Ascending aorta (tissue), 2 donors: ENCODE measurements at places on chromosomes 12 and 14. TPM values are rescaled to one million over a fixed set of nuclear protein-coding genes. Genes with fewer than 3 reads are reported as not detected.

DNA sequence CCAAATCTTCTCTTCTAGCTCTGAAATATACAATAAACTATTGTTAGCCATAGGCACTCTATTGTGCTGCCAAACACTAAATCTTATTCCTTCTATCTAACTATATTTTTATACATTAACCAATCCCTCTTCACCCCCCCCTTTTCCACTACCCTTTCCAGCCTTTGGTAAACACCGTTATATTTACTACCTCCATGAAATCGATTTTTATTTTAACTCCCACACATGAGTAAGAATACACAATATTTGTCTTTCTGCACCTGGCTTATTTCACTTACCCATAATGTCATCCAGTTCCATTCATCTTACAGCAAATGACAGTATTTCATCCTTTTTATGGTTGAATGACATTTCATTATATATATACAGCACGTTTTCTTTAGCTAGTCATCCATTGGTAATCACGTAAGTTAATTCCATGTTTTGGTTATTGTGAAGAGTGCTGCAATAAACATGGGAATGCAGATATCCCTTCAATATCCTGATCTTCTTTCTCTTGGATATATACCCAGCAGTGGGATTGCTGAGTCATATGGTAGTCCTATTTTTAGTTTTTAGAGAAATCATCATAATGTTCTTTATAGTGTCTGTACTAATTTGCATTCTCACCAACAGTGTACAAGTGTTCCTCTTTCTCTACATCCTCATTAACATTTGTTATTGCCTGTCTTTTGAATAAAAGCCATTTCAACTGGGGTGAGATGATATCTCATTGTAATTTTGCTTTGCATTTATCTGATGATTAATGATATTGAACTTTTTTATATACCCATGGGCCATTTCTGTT lies 34.2 kb upstream of the PLBD1 start:
- no peak for DNase-seq

DNA sequence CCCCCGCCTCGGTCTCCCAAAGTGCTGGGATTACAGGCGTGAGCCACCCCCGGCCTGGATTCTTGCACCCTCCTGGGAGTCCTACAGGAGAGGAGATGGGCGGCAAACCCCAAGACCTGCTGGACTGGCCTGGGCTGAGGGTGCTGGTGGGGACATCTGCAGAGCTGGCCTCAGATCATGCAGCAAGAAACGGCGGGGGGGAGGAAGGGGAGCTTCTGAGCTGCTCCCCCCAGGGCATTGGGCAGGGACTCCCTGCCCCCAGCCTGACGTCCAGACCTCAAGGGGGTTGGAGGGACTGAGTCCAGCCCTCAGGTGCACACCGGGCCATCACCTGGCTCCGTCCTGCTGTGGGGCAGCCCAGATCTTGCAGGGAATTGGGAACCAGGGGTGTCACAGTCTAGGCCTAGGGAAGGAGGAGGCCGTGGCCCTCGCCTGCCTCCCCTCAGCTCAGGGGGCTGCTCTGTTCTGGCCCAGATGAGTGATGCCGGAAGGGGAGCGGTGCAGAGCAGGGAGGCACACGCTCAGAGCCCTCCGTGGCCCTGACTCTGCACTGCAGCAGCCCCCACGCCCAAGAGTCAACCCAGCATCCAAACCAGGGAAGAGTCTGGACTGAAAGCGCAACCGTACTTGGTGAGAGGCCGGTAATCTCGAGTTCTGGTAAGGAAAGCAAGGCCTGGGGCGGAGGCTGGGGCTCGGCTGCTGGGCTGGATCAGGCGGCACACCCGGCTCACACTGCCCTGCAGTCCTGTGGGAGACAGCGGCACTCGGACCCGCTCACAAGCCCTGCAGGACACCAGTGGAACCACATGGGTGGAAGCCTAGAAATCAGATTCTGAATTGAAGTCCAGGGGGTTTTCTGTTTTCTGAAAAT lies 8.9 kb upstream of the AMN start:
- DNase-seq = no peak

GRCh38 chr12:96907671-96908422 lies 790 bp downstream of the NEDD1 start:
- DNase-seq = no peak

DNA sequence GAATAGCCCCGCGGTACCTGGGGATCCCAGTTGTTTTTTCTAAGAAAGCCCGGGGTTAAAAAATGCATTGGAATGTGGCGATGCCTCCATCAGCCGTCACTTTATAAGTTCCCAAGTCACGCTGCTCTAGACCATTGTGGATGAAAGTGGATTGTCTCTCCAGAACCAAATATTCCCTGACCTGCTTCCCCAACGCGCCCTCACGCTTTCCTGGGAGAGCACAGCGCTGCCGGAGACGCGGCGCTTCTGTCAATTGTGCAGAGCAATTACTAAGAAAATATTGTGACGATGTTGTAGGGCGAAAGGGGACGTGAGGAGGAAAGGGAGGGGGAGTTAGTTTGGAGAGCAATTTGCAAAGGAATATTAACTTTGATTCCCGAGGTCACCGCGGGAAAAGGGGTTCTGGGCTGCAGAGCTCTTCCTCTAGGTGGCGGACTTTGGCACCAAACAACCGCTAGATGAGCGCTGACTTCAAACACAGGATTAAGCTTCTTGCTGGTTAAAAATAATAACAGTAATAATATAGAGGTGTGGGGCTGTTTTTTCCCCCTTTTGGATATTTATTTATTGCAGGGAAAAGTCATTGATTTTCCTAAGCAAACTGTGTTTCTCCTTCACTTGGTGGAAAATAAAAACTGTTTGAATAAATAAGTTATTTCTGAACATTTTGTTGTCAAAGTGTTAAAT lies 9.6 kb upstream of the FOXG1 start:
- no peak for DNase-seq

SPX gene
- total RNA-seq = not detected
